ENCODE measurements at places on chromosomes 12 and 14.

- no peak for DNase-seq
Measured at GRCh38 chr12:59425798-59426197, 170.0 kb upstream of the SLC16A7 start.

DNA sequence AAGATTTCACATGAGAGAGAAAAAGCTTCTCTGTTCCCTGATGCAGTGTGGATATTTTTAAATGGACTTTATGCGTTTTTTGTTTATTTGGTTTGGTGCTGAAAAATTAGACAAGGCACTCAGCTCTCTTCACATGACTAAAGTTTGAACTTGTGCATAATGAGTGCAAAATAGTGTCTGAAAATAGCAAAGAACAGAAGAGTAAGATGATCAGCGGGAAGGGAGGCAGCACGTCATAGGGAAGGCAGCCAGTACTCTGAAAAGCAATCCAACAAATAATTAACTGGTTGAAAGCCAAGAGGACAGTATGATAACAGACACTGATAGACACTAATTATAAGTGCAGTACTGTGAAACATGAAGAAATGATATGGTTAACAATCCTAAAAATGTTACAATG lies 46.6 kb upstream of the CDKN3 start:
- no peak for DNase-seq

DNA sequence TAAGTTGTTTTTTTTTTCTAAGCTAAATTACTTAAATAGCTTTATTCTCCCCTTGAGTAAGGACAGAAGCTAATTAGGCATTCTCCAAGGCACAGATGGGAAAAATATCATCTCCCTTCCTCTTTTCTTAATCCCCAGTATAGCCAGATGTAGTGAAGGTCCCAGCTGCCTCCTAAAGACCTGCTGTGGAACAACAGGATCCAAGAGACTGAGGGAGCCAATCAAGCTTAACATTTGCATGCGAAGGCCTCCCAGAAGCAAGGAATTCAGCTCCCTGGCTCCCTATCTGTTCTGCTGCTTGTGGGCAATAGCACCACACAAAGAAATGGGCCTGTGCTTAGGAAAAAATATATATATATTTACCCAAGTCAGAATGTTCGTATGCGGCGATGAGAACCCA lies 255.2 kb downstream of the SYT1 start:
- no peak for DNase-seq

GRCh38 chr12:25074954-25075353 lies 120.0 kb downstream of the DNAI7 start:
- DNase-seq = no peak

GRCh38 chr12:19739195-19739776 lies 300.0 kb downstream of the AEBP2 start:
- DNase-seq = no peak

DNA sequence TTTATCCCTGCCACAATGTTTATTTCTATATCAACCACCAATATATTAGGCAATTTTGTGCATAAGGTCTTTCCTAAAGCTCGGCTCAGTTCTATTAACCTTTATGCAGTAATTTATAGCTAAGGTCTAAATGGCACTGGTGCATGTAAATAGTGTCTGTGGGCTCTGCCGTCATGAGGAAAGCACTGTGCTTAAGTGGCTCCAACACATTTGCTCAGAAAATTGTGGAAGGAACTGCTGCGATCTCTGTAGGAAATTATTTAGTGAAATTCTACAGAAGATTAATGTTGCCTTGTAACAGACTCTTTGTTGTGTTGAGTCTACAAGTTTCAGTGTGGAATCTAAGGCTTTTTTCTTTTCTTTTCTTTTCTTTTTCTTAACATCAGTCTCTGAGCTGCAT lies 54.0 kb upstream of the EGLN3 start:
- no peak for DNase-seq

- no peak for DNase-seq
Measured at GRCh38 chr12:96141216-96141912, 52.8 kb upstream of the ELK3 start.

GRCh38 chr12:124605150-124605882 lies 37.9 kb upstream of the NCOR2 start:
- DNase-seq = no peak

- DNase-seq = no peak
Measured at GRCh38 chr12:66589095-66589494, 89.8 kb downstream of the GRIP1 start.

DNA sequence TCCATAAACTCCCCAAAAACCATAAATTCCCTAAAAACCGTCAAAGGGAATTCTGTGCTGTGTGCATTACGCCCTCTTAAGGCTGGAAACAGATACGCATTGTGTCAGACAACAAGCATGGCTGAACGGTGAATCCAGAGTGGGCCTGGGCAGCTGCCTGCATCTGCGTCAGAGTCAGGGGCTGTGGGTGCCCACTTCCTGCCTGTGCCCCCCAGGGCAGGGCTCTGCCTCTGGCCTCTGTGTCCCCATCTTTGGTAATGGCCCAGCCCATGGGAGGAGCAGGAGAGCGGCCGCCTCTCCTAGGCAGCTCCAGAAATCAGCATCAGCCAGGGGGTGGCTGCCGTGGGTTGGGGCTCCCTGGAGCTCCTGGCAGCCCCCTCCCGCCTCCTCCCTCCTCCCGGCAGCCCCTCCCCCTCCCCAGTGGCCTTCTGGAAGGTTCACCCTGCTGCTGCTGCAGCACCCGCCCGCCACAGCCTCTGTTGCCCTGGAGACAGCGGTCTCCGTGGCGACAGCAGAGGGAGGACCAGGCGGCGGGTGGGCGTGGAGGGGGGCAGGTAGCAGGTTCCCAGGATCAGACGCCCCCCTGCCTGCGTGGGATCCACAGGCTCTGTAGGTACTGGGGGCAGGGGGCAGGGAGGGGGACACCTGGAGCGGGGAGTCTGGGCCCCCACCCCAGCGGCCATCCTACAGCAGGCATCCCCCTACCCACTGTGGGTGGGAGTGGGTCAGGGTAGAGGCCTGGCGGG lies 5.9 kb downstream of the MMP17 start:
- no peak for DNase-seq

GRCh38 chr12:109888179-109889020 lies 8.1 kb upstream of the GLTP start:
- DNase-seq = no peak

DNA sequence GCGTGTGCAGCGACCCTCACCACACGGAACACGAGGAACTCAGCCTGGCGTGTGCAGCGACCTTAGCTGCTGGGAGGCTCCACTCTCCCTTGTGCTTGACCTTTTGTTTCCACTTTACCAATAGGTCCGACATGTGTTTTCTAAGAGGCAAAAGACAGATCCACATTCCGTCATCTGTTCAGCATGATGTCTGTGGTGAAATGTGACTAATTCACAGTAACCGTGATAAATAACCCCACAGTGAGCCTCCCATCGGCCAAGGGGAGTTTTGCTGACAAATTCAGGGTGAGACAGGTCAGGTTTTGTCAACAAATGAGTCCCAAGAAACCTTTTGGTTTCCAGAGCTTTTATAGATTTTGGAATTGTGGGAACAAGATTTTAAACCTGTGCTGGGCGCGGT lies 55.9 kb downstream of the MOK start:
- no peak for DNase-seq

DNA sequence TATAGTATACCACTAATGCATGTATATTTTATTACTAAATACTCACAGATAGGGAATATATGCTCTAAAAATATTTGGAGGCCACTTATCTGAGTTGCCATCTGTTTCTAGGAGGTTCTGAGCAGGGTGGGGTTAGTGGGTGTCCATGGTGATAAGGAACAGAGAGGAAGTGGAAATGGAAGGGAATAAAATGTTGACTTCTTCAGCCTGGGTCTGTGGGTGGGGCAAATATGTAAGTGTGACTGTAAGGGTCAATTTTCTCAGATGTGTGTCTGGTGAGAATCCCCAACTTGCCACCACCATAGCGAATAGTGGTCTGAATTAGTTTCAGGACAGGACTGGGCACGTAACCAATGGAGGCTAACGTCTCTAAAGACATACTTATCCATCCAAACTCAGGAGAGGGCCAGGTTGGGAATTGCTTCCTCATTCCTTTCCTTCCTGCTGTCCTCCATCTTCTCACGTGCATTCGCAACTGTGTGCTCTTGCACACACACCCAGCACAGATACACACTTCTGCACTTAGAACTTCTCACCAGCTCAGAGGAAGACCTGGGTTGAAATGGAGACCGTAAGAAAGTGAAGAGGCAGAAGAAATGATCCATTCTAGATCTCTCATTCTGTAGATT lies 54.2 kb upstream of the GZMB start:
- DNase-seq = no peak

DNA sequence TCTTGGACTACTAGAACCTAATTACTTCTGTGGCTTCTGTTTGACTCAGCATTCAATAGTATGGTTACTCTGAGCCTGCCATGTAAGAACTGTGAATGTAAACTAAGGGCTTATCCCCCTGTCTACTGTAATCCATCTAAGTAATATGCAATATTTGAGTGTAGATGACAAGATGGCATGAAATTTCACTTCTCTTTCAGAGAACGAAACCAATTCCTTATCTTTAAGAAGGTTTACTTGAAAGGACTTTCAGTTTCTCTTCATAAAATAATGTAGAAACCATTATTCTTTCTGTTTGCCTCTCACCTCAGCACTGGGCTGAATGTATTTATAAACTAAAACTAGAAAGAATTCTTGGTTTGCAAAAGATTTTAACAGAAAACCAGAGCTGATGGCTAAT lies 60.4 kb upstream of the ARID2 start:
- no peak for DNase-seq

DNA sequence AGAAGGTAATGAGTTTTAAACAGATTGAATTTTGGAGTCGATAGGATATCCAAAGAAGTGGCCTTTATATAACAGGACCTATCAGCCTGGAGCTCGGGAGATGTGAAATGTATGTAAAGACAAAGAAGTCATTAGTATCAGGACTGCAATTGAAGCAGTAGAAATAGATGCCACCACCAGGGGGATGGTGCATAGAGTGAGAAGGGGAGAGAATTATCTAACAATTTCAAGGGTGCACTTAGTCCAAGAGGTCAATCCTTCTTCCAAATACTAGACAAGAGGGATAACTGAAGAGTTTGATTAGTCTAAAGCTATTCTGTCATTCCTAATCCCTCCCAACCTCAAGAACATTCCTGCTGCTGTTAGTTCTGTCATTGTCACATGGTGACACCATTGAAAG lies 127.8 kb downstream of the CFAP54 start:
- no peak for DNase-seq

DNA sequence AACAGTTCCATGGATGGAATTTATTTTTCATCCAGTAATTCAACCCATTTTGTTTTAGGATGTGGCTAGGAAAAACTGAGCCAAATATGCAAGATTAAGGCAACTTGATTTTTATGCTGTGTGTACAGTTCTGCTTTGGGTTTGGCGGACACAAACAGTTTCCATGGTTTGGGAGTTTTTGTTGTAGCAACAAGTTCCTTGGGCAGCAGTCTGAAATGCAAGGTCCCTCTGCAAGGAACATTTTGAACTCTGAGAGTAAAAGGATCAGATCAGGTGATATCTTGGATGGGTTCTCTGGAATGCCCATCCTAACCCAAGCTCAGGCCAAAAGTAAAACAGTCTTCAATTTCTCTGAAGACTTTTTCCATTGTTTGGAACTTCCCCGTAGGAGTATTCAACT lies 161.2 kb downstream of the TMX1 start:
- no peak for DNase-seq

GRCh38 chr12:16545836-16546235 lies 60.1 kb downstream of the LMO3 start:
- no peak for DNase-seq

DNA sequence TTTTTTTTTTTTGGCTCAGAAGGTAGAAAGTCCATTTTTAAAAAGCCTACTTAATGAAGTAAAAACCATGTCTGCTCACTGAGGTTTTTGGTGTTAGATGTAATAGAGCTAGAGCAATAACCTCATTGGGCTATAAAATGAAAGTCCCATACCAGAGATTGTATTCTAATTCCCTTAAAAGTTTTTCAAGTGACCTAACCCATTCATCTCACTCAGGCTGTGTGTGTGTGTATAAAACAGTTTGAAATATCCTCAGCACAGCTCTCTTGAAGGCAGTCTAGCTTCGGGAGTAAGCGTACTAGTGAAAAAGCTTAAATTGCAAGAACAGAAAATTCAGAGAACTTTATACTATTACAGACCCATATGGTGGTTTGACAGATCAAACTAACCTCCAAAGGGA lies 313.8 kb downstream of the CEP128 start:
- no peak for DNase-seq

GRCh38 chr14:59424341-59425071 lies 40.7 kb downstream of the GPR135 start:
- DNase-seq = no peak

DNA sequence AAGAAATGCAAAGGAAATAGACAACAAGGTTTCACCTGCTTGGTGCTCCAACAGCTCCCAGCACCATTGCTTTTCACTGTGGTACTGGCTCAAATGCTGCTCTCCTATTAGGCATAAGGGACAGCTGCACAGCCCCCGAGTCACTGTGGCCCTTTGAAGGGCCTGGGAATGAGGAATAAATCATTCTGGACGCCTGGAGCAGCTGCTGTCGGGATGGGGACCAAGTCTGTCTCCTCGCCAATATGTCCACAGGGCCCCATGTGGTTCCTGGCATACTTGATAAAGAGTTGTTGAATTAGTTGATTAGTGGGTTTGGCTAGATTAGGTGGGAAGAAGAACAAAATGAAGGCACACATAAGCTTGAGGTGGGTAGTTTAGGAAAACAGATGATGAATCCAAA lies 13.1 kb upstream of the NGB start:
- DNase-seq = no peak

- DNase-seq = no peak
Measured at GRCh38 chr12:77855548-77855947, 24.9 kb downstream of the NAV3 start.

GRCh38 chr12:49885118-49885517 lies 18.6 kb downstream of the FAIM2 start:
- no peak for DNase-seq

- DNase-seq = no peak
Measured at GRCh38 chr14:37263656-37264236, 66.0 kb downstream of the MIPOL1 start.

GRCh38 chr14:51318813-51319597 lies 79.0 kb downstream of the TMX1 start:
- no peak for DNase-seq

GRCh38 chr12:12469386-12469785 lies 93.3 kb downstream of the DUSP16 start:
- no peak for DNase-seq

DNA sequence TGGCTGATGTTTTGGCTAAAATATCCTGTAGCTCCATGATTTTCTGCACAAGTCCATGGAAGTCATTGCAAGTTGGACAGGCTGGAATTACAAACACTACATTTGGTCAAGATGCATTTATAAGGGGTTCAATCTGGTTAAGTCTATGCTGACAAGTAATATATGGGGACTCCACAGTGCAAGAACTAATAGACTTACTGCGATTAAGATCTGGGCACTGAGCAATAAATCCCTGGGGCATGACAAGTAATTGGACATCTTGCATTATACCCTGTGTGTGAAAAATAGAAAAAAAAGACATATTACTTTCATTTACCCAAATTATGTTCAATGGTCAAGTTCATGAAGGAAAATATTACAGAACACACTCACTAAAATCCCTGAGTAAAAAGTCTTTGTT lies 99.1 kb downstream of the NELL2 start:
- no peak for DNase-seq

- DNase-seq = no peak
Measured at GRCh38 chr14:36726128-36726527, 64.5 kb downstream of the PAX9 start.

Data from activated naive CD4-positive, alpha-beta T cell (primary cell).